Sigmoid colon (tissue), 7 donors: ENCODE measurements at places on chromosomes 12 and 14. TPM values are rescaled to one million over a fixed set of nuclear protein-coding genes. Genes with fewer than 3 reads are reported as not detected.

Gene IFNG-AS1
- not detected for polyA plus RNA-seq

DNA sequence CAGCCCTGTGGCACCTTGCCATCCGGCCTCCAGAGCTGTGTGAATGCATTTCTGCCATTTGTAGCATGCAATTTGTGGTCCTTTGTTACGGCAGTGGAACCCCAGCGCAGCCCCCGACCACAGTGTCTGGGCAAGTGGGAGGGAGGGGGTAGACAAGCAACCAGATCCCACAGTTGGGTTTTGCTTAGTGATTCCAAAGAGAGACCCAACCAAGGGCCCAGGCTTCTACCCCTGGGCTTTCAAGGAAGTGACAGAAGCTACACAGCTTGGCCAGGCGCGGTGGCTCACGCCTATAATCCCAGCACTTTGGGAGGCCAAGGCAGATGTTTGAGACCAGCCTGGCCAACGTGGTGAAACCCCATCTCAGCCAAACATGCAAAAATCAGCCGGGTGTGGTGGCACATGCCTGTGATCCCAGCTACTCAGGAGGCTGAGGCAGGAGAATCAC lies 17.8 kb downstream of the ZBTB42 start:
- DNase-seq = peak; percentile 34

DNA sequence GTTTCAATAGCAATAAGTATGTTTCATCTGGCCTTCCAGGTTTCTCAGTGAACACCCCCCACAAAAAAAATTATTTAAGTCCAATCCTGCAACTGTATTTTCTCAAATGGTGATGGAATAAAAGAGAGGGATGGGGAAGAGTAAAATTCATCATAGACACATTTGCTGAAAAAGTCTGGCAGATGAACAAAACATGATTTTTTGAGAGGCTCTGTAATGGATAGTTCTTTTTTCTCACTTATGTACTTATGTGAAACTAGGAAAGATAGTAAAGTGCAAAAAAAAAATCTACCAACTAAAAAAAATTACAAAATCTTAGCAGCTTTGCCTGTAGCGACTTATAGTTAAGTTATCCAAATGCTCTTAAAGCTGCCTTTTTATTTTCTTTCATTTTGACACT lies 412.4 kb downstream of the FOXG1 start:
- no peak for DNase-seq

Gene POTEG
- polyA plus RNA-seq = 0.04 TPM

GRCh38 chr14:103207388-103208072 lies 84.3 kb downstream of the TNFAIP2 start:
- peak; percentile 79 for DNase-seq

Gene TAS2R42
- not detected for polyA plus RNA-seq
